Left colon (tissue), 2 donors: ENCODE measurements at places on chromosomes 6 and 20. TPM values are rescaled to one million over a fixed set of nuclear protein-coding genes. Genes with fewer than 3 reads are reported as not detected.

Gene BMP6
- 2.1 TPM for total RNA-seq

Gene BTN1A1
- not detected for total RNA-seq

Gene TNNC2
- total RNA-seq = 5.1 TPM

Gene RCAN2
- total RNA-seq = 9.8 TPM

Gene TLDC2
- total RNA-seq = 25.2 TPM

Gene IL20RA
- total RNA-seq = 11.8 TPM

Gene FAM217A
- not detected for total RNA-seq

Gene RSPO3
- total RNA-seq = 2.3 TPM

Gene TAGAP
- 2.2 TPM for total RNA-seq

Gene VWA7
- 11.4 TPM for total RNA-seq

Gene TRIM10
- 5.6 TPM for total RNA-seq

Gene SNRNP48
- total RNA-seq = 11.1 TPM

Gene ARFGEF3
- 24.8 TPM for total RNA-seq

Gene EPPIN
- not detected for total RNA-seq

Gene PTPRK
- total RNA-seq = 113 TPM

Gene OR2B6
- not detected for total RNA-seq

Gene ERGIC3
- 262 TPM for total RNA-seq

Gene PSORS1C2
- total RNA-seq = not detected

Gene CRIP3
- total RNA-seq = 1.4 TPM

Gene KHDC1
- total RNA-seq = 1.2 TPM

Gene SRSF6
- 109 TPM for total RNA-seq

Gene DUSP15
- total RNA-seq = 0.78 TPM

Gene RAD21L1
- total RNA-seq = not detected
